ENCODE measurements at places on chromosomes 4 and X.

- DNase-seq, result no peak
Observed at GRCh38 chr4:169384779-169385178, 114.0 kb upstream of the SH3RF1 start.

DNA sequence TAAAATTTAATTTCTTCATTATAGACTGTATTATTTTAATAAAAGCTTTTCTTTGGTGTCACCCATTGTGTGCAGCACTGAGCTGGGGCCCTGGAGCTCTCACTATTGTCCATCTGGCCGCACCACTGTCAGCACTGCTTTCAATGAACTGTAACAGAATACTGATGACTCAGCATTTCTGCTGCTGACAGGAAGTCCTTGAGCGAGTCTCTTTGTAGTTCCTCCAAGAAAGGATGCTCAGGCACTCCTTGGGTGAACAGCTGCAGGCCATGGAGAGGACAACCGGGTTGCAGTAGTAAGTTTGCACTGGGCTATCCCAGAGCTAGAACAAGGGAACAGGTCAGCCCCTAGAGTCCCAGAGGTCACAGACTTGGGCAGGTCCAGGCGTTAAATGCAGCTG is 81.6 kb downstream of the SORBS2 start:
- DNase-seq, result no peak

DNA sequence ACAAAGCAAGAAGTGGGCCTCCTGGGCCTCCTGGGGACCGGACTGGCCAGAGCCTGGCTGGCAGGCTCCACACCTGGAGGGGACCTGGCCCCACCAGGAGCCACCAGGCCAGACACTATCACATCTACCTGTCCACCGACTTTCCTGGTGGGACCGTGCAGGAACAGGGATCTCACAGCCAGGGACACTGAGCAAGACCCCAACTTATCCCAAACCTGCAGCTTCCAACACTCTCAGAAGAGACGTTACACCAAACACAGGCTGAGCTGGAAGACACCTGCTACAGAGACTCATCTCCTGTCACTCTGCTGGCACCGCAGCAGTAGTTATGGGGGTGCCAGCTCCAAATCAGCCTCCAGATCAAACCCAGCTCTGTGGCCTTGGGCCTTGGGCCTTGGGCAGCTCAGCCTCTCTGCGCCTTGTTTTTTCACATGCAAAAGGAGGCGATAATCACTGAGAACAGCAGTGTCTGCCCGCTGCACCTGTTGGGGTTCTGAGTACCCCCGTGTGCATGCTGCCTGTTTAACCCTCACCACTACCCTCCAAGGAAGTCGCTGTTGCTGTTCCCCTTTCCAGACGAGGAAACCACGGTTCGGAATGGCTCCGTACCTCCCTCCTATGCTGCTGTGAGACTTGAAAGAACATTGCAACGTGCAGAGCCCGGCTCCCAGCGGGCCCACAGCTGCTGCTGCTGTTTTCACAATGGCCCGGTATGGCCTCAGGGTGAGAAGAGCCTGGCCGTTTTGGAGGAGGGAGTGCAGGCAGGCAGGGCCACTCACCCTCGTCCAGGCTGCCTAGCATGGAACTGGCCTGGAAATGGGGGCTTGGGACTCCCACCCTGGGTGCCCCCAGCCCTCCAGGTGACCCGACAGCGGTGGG is 69.6 kb downstream of the ADRA2C start:
- no peak for DNase-seq

GRCh38 chrX:102341867-102342266 is 94.9 kb downstream of the NXF2 start:
- no peak for DNase-seq

GRCh38 chr4:86130160-86130933 is 229.5 kb downstream of the MAPK10 start:
- no peak for DNase-seq

DNA sequence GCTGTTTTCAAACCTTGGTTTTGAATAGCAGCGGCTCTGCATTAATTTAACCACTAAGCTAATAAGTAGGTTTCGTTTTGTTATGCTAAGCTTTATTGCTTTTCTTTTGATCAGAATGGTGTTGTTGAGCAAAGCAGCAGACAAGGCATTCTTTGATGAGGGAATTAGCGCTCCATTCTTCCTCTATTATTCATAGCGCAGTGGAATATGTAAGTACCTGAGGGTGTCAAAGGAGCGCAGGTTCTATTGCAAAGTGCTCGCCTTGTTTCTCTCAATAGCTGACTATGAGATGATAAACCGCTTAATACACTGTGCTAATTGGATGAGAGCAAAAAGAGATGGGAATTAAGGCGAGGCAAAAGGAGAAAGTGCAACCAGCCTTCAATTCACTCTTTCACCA is 16.3 kb downstream of the ARX start:
- DNase-seq, result no peak

- peak; percentile 5 for DNase-seq
Observed at GRCh38 chrX:137565921-137566745, at the start of gene ZIC3. Gene ZIC3, plus strand, starts transcription at chrX:137566127. Its CDS starts 565 bp downstream, at chrX:137566692.

- no peak for DNase-seq
Observed at GRCh38 chr4:111923786-111924185, 221.5 kb upstream of the FAM241A start.

- DNase-seq, result no peak
Observed at GRCh38 chrX:129831091-129831885, 12.4 kb downstream of the ZDHHC9 start.

DNA sequence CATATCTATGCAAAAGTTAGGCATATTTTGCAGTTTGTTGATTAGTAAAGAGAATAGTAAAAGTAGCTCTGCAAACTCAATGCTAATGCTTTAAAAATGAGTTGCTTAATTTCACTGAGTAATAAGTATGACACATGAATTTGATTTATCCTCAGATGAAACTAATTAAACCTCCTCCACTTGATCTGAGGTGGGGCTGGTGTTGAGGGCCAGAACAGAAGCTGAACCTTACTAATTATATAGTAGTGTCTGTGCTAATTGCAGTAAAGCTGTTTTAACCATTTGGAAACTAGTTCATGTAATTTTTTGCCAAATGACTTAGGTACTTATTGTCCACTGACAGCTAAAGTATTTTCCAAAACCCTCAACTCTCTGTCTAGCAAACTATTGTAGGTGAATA is 7.7 kb upstream of the PGAM4 start:
- DNase-seq, result no peak

GRCh38 chrX:110667706-110668105 is 127.9 kb downstream of the CHRDL1 start:
- no peak for DNase-seq

DNA sequence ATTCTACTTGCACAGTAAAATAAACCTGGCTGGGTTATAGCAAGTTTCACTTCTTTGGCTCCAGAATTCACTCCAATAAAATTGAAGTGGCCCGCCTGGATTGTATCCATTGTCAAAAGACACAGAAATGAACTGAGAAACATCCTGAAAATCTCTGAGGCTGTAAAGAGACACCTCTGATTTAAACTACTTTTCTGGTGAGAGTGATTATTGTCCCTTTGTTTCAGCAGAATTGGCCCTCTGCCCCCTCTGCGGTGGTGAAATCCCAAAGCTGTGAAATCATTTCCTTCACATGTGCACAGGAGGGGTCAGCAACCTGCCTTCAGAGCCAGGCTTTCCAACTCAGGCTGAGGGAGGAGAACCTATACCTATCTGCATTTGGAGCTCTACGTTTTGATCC is 23.0 kb downstream of the GAB3 start:
- DNase-seq, result no peak

GRCh38 chrX:1224954-1225353 is 12.5 kb upstream of the CRLF2 start:
- DNase-seq, result no peak

DNA sequence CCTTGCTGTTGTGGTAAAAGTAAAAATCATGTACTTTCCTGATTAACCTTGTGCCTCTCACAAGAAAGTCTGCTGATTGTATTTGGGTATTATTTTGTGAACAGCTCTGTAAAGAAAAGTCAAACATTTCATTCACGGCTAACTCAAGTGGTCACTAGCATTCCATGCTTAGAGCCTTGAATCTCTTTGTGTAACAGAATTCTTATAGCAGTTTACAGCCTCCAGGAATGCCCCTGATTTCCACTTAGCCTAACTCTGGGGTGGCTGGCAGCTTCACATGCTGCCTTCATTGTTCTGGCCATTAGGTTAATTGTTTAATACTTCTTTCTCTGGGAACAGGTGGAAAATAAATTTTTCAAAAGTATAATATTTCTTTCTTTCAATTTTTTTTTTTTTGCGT is 226.7 kb downstream of the RBMX2 start:
- no peak for DNase-seq

DNA sequence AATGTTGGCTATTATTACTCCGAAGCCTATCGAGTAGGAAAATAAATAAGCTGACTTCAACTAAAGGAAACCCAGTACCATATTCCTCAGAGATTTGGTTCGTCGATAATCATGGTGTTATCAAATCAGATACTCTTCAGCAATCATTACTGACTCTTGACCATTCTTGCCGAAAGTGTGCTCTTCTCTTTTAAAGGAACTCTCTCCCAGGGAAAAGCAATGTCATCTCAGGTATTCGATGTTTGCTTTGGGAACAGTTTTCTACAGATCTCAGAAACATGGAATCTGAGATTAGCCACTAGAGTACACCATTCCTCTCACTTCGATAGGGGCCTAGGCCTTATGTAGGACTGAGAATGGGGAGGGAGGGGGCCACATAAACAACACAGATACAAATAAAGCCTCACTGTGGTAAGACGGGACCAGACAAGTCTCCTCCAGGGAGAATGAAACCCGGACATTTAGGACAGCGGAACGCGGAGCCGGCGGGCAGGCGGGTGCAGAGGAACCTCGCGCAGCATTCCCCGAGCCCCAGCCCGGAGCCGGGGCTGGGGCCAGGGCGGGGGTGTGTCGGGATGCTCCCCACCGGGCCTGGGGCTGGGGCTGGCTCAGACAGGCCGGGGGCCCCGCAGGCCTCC is 581 bp downstream of the DNAJB14 start:
- no peak for DNase-seq

DNA sequence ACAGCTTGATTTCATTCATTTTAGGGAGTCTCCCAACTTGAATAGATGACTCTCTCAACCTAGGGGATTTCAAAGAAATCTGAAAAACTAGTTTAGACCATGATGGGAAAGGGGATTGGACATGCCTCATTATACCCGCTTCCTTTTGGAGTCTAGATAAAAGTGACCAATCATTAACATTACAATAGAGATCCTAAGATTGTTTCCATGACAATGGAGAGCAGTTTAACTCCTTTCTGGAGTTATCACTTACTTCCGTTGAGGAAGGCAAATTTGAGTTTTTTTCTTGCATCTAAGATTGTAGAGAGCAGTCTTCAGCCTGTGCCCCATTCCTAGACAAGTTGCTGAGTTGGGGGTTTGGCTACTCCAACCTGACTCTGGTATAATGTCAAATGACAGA is 11.4 kb upstream of the IL15 start:
- no peak for DNase-seq

GRCh38 chrX:69123481-69123880 is 41.8 kb downstream of the PJA1 start:
- DNase-seq, result no peak

DNA sequence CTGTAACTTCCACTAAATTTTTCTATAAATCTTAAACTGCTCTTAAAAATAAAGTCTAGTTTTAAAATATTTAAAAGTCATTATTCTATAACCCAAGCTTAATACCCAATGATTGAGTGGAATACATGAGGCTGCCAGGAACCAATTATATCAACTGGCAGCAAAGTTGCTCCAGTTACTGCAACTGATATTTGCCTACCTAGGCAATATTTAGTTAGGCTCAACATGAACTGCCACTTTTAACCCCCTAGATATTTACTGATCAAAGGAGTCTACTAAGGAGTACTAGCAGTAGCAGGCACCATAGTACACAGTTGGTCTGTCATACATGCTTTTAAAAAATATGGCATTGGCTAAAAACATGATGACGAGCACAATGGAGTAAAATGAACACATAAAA is 29.9 kb upstream of the RADX start:
- DNase-seq, result no peak

DNA sequence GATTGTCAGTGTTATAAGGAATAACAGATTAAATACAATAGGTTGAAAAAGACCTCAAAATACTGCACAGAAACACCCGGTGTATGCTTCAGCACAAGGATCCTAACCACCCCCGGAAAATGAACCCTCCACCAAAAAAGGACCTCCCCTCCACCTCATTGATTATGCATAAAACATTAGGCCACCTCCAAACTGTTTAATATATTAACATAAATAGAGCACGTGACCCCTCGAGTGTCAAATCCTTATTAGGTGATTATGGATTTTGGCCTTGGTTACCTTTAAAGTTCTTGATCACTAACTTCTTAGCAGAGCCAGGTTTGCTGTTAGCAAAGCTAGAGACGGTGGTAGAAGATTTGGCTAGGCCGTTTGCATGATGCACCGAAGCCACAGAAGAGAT is 958 bp downstream of the CUL4B start:
- no peak for DNase-seq

DNA sequence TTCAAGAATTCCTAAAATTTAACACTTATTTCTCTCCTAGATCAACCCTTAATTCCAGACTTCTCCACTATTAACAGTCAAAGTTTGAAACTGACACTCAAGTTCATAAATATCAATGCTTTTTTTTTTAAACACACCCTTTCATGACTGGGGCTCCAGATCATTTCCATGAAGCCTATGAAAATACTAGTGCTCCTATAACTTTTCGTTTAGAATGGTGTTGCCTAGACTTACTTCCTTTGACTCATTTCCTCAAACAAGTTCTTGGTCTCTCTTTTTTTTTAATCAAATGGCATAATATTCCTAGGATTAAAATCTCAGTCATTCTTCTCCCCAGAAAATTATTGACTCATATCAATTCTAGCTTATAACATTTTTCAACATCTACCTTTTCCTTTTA is 13.1 kb downstream of the ZMAT1 start:
- no peak for DNase-seq

GRCh38 chr4:58435871-58436270 is 1325.7 kb upstream of the IGFBP7 start:
- DNase-seq, result no peak

- DNase-seq, result no peak
Observed at GRCh38 chr4:129179276-129179675, 83.3 kb downstream of the C4orf33 start.

DNA sequence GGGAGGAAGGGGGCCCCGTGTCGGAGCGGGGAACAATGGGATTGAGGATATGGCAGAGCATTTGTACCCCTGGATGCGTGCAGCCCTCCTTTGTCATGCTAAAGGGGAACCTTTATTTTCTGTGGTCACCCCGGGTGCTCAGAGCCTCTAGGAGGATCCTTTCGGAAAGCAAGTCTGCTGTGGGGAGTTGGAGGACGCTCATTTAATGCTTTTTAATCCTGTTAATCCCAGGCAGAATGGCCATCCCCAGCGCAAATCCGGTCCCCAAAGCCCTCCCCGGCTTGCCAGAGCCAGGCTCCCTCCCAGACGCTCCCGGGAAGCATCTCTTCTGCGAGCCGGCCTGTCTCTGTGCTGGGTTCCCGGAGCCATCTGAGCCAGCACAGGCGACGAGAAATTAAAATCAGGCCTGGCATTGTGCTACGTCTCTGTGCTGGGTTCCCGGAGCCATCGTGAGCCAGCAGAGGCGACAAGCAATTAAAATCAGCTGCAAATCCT is 113.2 kb upstream of the PPP2R3B start:
- no peak for DNase-seq

DNA sequence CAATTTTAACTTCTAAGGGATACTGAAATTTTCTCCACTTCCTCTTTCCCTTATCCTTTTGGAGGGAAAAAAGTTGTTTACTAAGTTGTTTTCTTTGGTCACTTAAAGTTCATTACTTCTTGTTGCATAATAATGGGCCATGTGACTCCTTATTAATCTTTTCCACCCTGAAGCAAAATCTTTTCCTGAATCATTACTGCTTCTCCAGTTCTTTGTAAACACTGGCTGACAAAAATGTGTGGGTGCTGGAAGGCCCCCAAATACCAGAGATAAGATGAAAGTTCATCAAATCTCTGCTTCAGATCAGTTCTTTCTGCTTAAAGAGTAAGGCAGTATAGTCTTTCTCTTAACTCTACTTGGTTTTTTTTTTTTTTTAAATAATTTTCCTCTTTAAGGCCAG is 108.9 kb upstream of the NHS start:
- no peak for DNase-seq

Data from stimulated activated CD8-positive, alpha-beta memory T cell treated with anti-CD3 and anti-CD28 coated beads, Interleukin-15, amount 100 ng/mL, for 48 hours (primary cell).